ENCODE measurements at places on chromosomes 7 and 10.
A peak's percentile ranks its signal among the peaks of the same experiment; 100 is the strongest.

DNA sequence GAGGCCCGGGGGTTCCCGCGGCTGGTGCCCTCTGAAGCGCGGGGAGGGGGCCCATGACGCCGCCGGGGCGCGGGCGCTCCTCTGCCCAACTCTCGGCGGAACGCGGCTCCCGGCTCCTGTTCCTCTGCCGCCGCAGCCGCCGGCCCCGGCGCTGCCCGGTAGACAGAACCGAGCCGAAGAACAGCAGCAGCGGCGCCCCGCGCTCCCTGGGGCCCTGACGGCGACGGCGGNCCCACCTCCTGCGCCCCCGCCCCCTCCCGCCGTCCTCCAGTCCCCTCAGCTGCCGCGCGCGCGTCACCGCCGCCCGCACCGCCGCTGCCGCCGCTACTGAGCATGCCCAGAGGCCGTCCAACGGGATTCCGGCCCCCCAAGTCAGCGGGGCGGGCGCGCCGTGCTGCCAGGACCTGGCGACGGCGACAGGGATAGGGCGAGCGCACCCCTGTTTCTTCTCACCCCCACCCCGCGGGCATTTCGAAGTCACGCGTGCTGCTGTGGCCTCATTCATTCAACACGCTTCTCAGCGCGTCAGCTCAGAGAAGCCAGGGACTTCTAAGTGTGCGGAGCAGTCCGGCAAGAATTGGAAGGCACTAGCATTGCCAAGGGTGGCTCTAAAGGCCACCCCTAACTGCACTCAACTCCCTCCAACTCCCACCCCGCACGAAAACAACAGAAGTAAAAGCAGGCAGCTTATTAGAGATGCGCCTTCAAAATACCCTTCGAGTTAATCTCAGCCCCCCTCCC lies at the start of gene IPMK:
Gene IPMK, minus strand, starts transcription at position 182 of the 741 bp plus-strand sequence. CDS start 283 bp downstream, outside the sequence.
- no peaks in the 10 kb centered on the region for H3K36me3 ChIP-seq
- no peaks in the 10 kb centered on the region for H3K27me3 ChIP-seq
- DNase-seq, result peak; percentile 84
- H3K4me1 ChIP-seq, result peaks cover 8% of the 10 kb centered on the region
- peak within 1 kb of the TSS; percentile 71 for H3K4me3 ChIP-seq
- peak within 1 kb of the TSS; percentile 98 for H3K27ac ChIP-seq

DNA sequence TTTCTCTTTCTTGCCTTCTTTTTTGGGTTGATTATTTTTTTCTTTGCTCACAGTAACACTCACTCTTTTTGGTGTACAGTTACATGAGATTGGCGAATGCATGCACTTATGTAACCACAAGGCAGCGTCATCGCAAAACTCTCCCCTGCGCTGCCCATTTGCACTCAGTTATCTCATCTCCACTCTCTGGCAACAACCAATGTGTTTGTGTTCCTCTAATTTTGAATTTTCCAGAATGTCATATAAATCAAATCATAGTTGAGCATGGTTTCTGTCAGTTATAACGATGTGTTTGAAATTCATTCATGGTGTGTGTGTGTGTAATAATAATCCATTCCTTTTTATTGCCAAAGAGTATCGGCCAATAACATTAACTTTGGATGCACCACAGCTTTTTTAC lies 23.0 kb upstream of the IGFBP3 start:
- no peaks in the 10 kb centered on the region for H3K4me1 ChIP-seq
- no peak overlapping the region for H3K27ac ChIP-seq
- no peak overlapping the region for H3K4me3 ChIP-seq
- H3K36me3 ChIP-seq, result no peaks in the 10 kb centered on the region

DNA sequence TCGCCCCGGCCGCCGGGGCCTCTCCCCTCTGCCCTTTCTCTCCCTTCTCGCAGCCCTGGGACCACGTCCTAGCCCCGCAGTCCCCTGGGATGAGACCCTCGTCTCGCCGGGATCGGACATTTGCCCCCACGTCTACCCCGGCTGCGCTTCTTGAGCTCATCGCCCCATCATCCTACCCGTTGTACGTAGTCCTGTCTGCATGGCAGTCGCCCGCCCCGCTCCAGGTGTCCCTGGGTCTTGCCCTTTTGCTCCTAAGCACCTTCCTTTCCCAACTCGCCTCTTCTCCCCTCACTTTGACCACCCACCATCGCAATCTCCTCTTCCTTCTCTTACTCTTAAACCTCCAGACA lies 582 bp downstream of the TPST1 start:
- no peaks in the 10 kb centered on the region for H3K36me3 ChIP-seq
- H3K27me3 ChIP-seq, result no peaks in the 10 kb centered on the region
- H3K4me1 ChIP-seq, result no peaks in the 10 kb centered on the region
- DNase-seq, result no peak

- H3K4me3 ChIP-seq, result no peak overlapping the region
- H3K36me3 ChIP-seq, result no peaks in the 10 kb centered on the region
- peaks cover 7% of the 10 kb centered on the region for H3K4me1 ChIP-seq
- no peak for DNase-seq
- H3K27me3 ChIP-seq, result no peaks in the 10 kb centered on the region
These were observed 93.3 kb downstream of the CHST15 start for GRCh38 chr10:123999956-124000615.

GRCh38 chr7:129356176-129356575 lies 78.1 kb upstream of the STRIP2 start:
- no peak overlapping the region for H3K4me3 ChIP-seq
- H3K27ac ChIP-seq, result no peak overlapping the region
- DNase-seq, result no peak
- H3K36me3 ChIP-seq, result no peaks in the 10 kb centered on the region
- H3K27me3 ChIP-seq, result no peaks in the 10 kb centered on the region

- H3K36me3 ChIP-seq, result peaks cover 10% of the 10 kb centered on the region
- no peaks in the 10 kb centered on the region for H3K27me3 ChIP-seq
- no peak overlapping the region for H3K4me3 ChIP-seq
- DNase-seq, result no peak
- peak overlapping the region; percentile 98 for H3K27ac ChIP-seq
These were observed 13.2 kb downstream of the ITGB8 start for GRCh38 chr7:20343941-20344340.

DNA sequence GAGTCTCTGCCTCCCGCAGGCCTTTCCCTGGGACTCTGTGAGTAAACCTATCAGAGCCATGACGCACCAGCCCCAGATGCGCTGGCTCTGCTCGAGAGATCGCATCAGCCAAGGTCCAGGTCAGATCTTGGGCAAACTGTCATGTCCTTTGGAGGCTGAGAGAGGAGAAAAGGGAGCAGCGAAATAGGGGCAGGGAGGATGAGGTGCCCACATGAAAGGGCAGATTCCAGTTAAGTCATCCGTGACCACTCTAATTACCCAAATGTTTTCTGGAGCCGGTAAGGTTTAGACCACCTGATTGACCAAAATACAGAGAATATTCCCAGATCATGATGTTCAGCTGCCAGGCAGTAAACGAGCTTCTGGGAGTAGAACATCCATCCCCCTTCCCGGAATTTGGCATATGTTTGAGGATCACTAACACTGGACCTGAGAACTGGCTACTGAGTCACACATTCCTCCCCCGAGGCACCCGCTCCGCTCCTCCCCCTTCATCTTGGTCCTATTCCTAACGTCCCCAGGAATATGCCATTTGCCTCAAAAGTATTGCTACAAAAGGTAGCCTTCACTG lies 88.0 kb downstream of the FGFR2 start:
- DNase-seq, result peak; percentile 62
- H3K4me1 ChIP-seq, result no peaks in the 10 kb centered on the region
- no peaks in the 10 kb centered on the region for H3K36me3 ChIP-seq
- H3K27ac ChIP-seq, result no peak overlapping the region

GRCh38 chr10:18713077-18713476 lies 53.8 kb downstream of the ARL5B start:
- H3K4me3 ChIP-seq, result no peak overlapping the region
- DNase-seq, result no peak
- H3K27me3 ChIP-seq, result no peaks in the 10 kb centered on the region
- no peaks in the 10 kb centered on the region for H3K36me3 ChIP-seq
- no peak overlapping the region for H3K27ac ChIP-seq

- DNase-seq, result no peak
- H3K36me3 ChIP-seq, result no peaks in the 10 kb centered on the region
- H3K27me3 ChIP-seq, result no peaks in the 10 kb centered on the region
- no peaks in the 10 kb centered on the region for H3K4me1 ChIP-seq
These were observed 34.3 kb upstream of the NPVF start for GRCh38 chr7:25262586-25262985.

DNA sequence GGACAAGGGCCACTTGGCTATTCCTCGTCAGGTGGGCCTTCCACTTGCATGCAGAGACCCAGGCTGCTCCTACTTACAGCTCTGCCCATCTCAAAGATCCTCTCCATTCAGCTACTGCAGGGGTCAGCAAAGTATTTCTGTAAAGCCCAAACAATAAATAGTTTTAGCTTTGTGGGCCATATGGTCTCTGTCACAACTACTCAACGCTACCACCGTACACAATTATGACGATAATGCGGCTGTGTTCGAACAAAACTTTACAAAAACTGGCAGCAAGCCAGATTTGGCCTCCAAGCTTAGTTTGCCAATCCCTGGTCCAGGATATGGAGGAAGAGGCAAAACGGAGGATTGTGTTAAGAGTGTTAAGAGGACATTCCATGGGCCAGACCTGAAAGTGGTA lies 12.8 kb downstream of the RAB11FIP2 start:
- no peak for DNase-seq
- H3K27me3 ChIP-seq, result no peaks in the 10 kb centered on the region
- H3K36me3 ChIP-seq, result no peaks in the 10 kb centered on the region
- H3K4me1 ChIP-seq, result peaks cover 21% of the 10 kb centered on the region
- no peak overlapping the region for H3K4me3 ChIP-seq
